ENCODE measurements at places on chromosomes 6 and 20.
A peak's percentile ranks its signal among the peaks of the same experiment; 100 is the strongest.

GRCh38 chr6:121479486-121480098 lies 44.1 kb downstream of the GJA1 start:
- no peak for DNase-seq
- no peaks in the 10 kb centered on the region for H3K36me3 ChIP-seq
- no peaks in the 10 kb centered on the region for H3K27me3 ChIP-seq

- no peak for DNase-seq
- no peaks in the 10 kb centered on the region for H3K27me3 ChIP-seq
- H3K36me3 ChIP-seq = no peaks in the 10 kb centered on the region
- H3K4me3 ChIP-seq = no peak overlapping the region
These were observed 14.5 kb downstream of the REV3L start for GRCh38 chr6:111468329-111469012.

GRCh38 chr20:56347628-56348304 lies 11.0 kb upstream of the FAM210B start:
- no peaks in the 10 kb centered on the region for H3K36me3 ChIP-seq
- no peak overlapping the region for H3K27ac ChIP-seq
- no peak overlapping the region for H3K4me3 ChIP-seq
- H3K27me3 ChIP-seq = peaks cover 19% of the 10 kb centered on the region
- no peak for DNase-seq
- H3K4me1 ChIP-seq = no peaks in the 10 kb centered on the region

DNA sequence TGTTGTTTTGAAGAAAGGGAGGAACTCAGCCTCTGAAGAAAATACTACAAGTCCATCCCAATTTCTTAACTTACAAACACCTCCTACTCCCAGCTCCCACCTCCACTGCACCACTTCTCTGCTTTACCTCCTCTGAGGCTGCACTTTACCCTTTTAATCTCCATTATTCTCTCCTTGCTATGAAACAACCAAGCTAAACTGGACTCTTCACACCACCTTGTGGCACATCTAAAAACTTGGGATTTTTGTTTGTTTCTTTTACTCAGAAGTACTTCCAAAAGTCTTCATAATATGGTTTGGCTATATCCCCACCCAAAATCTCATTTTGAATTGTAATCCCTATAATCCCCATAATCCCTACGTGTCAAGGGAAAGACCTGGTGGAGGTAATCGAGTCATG lies 142.2 kb downstream of the MOXD1 start:
- no peak overlapping the region for H3K27ac ChIP-seq
- H3K36me3 ChIP-seq = no peaks in the 10 kb centered on the region
- H3K4me3 ChIP-seq = no peak overlapping the region

- DNase-seq = no peak
- no peaks in the 10 kb centered on the region for H3K4me1 ChIP-seq
These were observed 79.2 kb downstream of the NOL4L start for GRCh38 chr20:32505723-32506473.

DNA sequence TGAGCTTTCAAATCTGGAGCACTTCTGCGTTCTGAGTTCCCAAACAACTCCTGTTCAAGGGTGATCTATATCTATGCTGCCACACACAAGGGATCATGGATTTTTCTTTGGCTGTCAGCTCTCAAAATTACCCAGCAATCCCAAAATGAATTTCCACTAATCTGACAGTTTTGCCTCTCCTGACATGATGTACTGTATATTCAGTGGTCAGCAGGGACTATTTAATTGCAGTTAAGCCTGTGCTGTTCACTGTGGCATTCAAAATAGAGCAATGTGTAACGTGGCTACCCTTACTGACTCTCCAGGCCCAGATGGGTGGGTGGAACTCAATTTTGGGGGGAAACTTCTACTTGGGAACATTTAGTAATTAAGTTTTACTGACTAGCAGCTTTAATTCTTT lies 283.8 kb upstream of the TSHZ2 start:
- no peak for DNase-seq
- H3K27me3 ChIP-seq = no peaks in the 10 kb centered on the region
- H3K4me1 ChIP-seq = no peaks in the 10 kb centered on the region
- no peak overlapping the region for H3K4me3 ChIP-seq
- no peak overlapping the region for H3K27ac ChIP-seq
- H3K36me3 ChIP-seq = no peaks in the 10 kb centered on the region

DNA sequence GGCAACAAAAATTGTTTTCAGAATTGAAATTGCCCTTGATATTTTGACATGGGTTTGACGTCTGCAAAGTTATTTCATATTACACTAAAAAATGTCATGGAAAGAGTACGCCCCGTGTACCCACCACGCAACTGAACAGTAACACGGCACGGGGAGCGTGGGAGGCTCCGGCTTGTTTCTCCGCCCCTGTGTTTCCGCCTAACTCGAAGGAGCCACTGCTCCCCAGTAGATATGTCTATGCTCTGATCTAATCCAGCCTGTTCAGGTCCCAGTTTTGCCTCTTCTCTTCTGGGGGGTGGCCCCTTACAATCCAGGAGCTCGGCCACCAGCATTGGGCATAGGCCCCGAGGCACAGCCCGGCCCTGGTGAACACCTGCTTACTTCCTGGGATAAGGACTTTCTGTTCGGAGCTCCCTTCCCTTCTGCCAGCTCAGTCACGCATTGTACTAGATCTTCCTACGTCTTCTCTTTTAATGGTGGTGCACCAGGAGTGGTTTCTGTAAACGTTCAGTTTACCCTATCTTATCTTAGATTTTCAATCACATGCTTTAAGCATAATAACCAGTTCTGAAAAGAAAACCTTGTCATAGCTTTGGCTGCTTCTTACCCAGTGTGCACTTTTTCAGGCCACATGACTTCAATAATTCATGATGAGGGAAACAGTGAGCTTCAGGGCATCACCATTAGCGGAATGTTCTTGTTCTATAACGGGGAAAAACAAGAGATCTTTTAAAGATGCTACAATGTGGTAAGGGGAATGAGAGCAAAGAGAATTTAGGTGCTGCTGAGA lies 43.9 kb upstream of the EXOC2 start:
- no peak for DNase-seq
- peaks cover 24% of the 10 kb centered on the region for H3K27me3 ChIP-seq
- no peak overlapping the region for H3K4me3 ChIP-seq
- H3K4me1 ChIP-seq = no peaks in the 10 kb centered on the region

- no peaks in the 10 kb centered on the region for H3K27me3 ChIP-seq
- H3K4me1 ChIP-seq = peaks cover 5% of the 10 kb centered on the region
- H3K36me3 ChIP-seq = peaks cover 5% of the 10 kb centered on the region
- peak overlapping the region; percentile 2 for H3K27ac ChIP-seq
- no peak for DNase-seq
These were observed 39.2 kb downstream of the MAPK14 start for GRCh38 chr6:36066817-36067216.

Measured in A673 (cell line).